Stromal cell of bone marrow (primary cell): ENCODE measurements at places on chromosomes 5 and 9.

DNA sequence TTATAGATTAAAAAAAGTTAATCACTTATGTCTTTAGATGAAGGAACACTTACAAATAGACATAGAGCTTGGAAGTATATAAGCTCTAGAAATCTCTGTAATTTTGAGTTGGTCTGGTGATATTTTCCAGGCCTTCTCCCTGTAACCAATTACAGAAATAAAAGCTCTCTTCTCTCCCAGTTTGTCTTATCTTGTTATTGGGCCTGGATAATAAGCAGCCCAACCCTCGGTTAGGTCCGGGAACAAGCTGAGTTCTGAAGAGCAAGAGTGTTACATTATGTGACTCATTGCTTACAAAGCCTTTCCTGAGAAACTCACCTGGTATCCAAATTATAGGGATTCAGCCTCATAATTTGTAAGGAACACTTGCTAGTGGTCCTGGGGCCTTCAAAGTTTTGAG is 1146.2 kb downstream of the CDH9 start:
- DNase-seq = no peak

- DNase-seq = no peak
Observed at GRCh38 chr5:108637134-108637533, 110.6 kb upstream of the FER start.

DNA sequence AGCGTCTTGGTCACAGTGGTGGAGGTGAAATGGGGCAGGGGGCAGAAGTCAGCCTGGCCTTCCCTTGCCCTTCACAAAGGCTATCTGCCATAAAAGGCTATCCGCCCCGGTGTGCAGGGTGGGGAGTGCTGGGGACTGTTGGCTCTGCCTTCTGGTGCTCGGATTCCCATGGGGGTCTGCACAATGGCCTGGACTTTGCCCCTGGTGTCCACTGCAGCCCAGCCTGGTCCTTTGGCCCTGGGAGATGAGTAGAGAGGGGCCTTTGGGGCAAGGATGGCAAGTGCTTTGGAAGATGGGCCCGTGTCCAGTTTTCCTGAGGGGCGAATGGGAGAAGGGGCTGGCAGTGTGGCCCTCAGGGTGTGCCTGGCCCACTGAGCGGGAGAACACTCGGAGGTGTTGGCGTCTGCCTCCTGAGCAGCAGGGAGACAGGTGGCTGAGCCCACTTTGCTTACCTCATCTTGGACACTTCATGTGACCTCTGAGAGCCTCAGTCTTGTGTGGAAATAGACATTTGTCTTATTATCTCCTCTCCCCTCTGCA is 69.9 kb downstream of the HSPA4 start:
- DNase-seq = no peak

DNA sequence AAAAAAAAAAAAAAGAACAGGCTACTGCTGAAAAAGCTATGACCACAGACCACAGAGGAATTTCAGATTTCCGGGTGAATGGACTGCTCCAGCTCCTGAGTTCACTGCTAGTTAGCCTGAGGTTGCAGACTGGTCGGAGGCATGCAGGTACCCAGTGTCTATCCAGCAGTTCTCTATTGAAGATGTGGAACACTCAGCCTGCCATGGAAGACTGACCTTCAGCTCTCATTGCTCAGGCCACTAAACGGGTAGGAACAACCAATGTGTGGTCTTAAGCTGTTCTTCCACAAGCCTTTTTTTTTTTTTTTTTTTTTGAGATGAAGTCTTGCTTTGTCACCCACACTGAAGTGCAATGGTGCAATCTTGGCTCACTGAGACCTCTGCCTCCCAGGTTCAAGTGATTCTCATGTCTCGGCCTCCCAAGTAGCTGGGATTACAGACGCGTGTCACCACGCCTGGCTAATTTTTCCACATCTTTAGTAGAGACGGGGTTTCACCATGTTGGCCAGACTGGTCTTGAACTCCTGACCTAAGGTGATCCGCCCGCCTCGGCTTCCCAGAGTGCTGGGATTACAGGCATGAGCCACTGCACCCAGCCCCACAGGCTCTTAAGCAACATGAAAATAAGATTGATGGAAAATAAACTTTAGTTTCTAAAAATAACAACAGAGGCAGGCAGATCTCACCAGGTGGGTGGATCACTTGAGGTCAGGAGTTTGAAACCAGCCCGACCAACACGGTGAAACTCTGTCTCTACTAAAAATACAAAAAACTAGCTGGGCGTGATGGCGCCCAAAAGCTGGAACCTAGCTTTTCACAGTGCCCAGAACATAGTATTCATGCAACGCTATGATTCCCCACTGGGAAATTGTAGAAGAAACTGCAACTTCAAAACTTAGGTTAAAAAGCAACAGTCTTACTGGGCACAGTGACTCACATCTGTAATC is 20.0 kb upstream of the NPM1 start:
- no peak for DNase-seq

GRCh38 chr5:81097713-81098112 is 135.4 kb upstream of the CKMT2 start:
- DNase-seq = no peak

GRCh38 chr9:32606811-32607210 is 28.7 kb downstream of the TAF1L start:
- no peak for DNase-seq

GRCh38 chr9:109382182-109382581 is 61.3 kb upstream of the EPB41L4B start:
- no peak for DNase-seq

DNA sequence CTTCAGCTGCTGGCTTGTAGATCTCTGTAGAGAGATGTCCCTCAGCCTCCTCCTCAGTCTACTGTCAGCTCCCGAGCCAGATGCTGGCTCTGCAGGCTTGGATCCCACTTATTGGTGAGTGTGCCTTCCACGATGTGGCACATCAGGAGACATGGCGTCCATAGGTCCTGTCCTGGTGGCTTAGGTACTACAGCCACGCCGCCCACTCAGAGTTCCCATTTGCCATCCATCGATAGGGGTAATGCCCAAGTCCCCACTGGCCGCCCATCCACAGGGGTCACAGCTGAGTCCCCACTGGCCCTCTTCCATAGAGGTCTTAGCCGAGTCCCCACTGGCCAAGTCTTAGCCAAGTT is 17.3 kb downstream of the EXOC3 start:
- DNase-seq = no peak

DNA sequence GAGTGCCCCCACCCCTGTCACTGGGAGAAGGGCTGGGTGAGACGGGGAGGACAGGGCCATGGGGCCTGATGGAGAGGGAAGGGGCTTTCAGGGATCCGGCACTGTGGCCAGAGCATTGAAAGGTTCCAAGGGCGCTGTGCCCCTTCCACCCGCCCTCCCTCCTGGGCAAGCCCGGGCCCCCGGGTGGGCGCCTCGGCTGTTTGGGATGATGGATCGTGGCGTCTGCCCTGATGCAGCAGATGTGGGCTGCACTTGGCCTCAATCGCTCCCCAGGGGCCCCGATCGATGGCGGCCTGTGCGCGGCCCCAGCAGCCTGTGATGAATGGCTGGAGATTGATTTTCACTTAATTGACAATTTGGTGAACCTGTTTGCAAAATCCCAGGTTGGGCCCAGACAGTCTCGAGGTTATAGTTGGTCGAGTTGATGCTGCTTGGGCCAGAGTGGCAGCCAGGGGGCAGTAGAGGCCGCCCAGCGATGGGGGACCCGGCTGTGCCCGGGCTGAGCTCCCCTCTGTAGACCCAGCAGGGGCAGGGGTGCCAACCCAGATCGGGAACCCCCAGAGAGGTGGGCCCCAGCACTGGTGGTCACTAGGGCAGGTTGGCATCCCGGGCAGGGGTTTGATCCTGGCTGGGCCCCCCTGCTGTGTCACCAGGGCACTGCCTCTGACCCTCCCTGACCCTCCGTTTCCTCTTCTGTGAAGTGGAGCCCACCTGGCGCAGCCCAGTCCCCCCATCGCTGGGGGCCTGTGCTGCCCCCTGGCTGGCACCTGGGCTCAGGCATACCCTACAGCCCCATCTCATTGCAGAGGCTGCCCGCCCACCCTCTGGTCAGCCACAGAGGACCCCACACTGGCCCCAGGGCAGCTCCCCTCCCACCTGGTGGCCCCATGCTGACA is 34.7 kb downstream of the LHX3 start:
- DNase-seq = no peak

- DNase-seq = no peak
Observed at GRCh38 chr5:37568893-37569292, 189.8 kb downstream of the WDR70 start.

- no peak for DNase-seq
Observed at GRCh38 chr5:171770153-171770552, 15.5 kb upstream of the SMIM23 start.

GRCh38 chr9:73146111-73146815 is 5.4 kb upstream of the ANXA1 start:
- no peak for DNase-seq

GRCh38 chr5:133396187-133396741 is 216.1 kb downstream of the FSTL4 start:
- DNase-seq = no peak

DNA sequence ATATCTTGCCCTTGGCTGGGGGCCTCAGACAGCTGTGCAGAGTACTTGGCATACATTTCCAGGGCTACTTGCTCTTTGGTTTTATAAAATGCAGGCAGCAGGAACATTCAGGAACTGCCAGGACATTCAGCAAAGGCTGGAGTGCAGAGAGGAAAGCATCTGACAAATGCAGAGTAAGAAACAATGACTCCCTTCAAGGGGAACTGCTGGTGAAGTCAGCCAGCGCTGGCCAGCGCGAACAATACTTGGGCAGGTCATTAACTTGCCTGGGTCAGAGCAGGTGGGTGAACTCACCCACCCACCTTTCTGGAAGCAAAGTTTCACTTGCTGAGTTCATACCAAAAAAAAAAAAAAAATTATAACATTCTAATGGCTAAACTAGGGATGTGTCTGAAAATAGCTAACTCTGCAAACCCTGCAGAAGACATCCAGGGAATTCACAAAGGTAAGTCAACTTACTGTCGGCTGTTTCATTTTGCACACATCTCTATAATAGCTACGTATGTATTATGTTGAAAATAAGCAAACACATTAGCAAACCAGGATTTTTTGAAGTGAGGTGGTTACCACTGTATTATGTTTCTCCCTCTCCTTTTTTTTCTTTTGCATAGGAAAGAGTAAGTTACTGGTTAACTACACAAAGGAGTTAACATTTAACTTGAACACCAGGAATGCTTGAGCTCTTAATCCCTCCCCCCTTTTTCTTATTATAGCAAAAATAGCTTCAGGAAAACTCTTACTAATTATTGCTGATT is 152.2 kb downstream of the GLIS3 start:
- no peak for DNase-seq

- no peak for DNase-seq
Observed at GRCh38 chr9:13689925-13690324, 410.4 kb upstream of the MPDZ start.

GRCh38 chr9:122058709-122059108 is 34.4 kb downstream of the TTLL11 start:
- no peak for DNase-seq
